Fibroblast of skin of left biceps (primary cell): ENCODE measurements at places on chromosomes 7 and 10.

GRCh38 chr7:18283045-18283444 is 212.5 kb upstream of the HDAC9 start:
- DNase-seq = no peak

- no peak for DNase-seq
Measured at GRCh38 chr7:126394406-126394805, 858.3 kb downstream of the GRM8 start.

DNA sequence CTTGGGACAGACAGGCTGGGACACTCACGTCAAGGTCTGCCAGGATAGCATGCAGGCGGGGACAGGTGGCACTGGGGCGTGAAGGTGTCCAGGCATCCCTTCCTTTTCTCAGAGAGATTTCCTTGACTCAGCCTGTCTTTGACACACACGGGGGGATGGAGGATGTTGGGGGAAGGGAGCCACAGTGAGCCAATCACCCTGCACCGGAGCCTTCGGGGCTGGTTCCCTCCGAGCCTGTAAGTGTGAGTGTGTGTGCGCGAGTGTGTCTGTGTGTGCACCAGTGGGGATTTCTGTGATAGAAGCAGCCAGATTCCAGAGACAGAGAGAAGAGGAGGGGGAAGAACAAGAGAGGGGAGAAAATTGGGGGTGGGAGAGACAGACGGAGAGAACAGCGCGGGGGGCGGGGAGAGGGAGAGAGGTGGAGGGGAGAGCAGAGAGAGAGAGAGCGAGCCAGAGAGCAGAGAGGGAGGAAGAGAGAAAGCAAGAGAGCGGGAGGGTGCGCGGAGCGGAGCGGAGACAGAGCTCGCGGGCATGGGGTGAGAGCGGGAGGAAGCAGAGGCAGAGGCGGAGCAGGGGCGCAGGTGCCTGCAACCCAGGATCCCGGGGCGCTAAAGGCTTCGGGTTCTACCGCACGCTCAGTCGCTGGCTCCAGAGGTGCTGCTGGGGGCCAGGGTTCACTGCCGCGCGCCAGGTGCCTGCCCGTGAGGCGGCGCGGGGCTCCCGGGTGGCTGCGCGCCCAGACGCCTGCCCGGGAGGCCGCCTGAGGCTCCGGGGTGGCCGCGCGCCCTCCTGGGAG is 466 bp upstream of the GPR26 start:
- no peak for DNase-seq

DNA sequence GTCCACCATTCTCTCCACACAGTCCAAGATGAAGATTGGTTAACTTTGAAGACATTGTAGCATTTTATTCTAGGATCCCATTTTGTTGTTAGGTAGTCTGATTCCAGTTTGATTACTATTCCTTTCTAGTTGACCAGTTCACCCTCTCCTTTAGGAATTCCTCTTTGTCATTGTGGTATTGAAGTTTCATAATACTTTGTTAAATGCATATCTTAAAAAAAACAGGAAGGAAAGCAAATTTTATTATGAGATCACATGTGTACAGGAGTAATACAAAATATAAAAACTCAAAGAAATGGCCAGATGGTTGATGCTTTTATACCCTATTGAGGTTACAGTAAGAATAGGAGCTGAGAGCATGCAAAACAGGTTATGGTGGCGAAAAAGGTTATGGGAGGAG is 15.5 kb upstream of the SEMA3C start:
- DNase-seq = no peak

DNA sequence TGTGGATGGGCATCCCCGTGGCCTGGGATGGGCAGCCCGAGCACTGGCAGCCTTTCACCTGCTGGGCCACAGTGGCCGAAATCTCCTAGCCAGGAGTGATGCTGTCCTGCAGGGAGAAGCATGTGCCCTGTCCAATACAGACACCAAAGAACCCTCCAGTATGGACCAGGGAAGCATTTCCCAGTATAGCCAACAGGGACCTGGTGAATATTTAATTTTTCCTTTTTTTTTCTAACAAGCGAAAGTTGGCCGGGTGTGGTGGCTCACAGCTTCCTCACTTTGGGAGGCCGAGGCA is 11.0 kb downstream of the IMPDH1 start:
- no peak for DNase-seq

- no peak for DNase-seq
Measured at GRCh38 chr10:103397191-103397825, 882 bp downstream of the PDCD11 start.

DNA sequence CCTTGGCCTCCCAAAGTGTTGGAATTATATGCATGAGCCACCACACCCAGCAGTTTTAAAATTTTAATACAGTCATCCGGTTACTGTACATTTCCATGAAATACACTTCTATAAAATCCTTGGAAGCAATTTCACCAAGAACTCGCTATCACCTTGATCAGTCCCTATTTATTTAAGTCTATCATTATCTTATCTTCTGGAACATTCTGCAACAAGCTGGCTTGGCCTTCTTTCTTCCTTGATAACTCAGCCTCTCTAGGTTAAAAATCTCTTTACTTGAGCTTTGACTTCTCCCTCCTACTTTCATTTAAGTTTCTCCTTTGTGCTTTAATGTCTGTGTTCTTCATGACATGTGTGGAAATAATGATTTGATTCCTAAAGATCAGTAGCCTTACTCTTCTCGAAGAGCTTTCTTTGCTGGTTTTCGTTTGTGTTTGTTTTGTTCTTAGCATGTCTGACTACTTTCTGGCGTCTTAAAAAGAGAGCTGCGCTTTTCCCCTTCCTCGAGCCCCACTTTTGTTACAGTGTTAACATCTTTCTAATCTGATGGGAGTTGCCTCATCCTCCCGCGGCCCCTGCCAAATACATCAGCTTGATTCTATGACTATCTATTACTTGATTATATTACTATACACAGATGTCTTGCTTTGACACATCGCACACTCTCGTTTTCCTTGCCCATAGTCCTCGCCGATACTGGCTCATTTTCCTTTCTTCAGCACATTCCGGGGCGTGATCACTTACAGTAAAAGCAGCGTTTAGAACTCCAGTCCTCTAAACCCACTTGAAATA is 11.1 kb upstream of the CALML5 start:
- peak; percentile 3 for DNase-seq

- DNase-seq = no peak
Measured at GRCh38 chr7:22358820-22359697, 2.1 kb upstream of the RAPGEF5 start.

DNA sequence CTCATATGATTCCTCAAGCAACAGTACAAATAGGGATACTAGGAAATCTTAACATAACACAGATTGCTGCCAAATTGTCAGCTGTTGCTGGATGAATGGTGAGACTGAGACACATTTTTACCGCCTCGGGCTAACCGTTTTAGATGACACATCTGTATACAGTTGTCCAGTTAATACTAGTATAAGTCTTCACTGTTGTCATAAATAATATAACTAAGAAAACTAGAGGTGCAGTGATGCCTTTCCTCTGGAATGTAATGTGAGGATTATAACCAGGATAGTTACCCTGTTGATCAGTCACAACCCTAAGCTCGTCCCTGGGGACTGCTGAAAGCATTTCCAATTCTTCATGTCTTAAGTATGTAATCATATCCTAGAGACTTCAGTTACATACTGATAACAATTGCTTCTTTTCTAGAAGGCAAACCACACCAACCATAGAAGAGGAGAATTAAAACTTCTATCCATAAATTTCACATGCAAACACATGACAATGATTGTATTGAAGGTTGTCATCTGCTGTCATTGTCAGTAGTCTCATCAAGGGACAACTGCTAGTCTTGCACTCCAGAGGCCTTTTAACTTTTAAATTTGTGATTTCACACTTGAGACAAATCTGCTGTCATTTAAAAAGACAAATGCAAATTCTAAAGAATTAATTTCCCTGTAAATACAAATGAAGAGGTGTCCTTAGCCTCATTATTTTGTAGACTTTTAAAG is 100.4 kb upstream of the SEMA3D start:
- peak; percentile 61 for DNase-seq

DNA sequence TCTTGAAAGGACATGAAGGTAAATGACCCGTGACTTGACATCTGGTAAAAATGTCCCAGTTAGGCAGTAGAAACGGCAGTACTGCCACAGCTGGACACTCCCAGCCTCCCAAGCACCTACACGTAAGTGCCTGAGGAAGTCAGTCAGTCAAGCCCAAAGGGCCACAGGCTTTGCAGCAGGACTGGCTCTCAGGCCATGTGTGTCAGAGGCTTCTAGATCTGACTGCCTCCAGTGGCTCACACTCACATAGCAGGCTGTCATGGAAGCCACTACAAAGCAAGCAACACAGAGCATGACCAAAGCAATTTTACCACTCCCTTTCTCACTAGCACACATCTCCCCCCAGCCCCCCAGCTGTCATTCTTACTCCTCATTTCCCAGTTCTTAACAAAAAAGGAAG is 17.8 kb upstream of the CCNJ start:
- no peak for DNase-seq

DNA sequence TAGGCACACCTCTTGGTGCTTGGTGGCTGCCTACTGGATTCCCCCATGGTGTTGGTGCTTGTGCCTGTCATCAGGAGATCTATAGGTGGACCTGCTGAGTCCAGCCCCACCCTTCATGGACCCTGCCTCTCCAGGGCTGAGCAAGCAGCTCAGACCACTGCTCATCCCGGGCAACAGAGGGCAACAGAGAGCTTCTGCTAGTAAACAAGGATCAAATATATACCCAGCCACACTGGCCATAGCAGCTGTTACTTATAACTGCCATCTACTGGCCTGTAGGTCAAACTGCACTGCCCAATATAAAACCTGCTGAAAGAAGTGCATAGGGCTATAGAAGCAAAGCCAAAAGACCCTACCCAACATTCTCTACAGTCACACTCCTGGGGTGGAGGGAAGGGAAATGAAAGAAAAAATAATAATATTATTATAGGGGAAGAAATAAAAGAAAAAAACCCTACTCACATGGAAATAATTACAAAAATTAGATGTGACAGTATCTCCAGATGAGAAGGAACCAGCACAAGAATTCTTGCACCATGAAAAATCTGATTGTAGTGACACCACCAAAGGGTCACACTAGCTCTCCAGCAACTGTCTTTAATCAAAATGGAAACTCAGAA is 54.9 kb upstream of the ZNF800 start:
- no peak for DNase-seq

- no peak for DNase-seq
Measured at GRCh38 chr7:131057794-131058070, 269.9 kb upstream of the MKLN1 start.
